Right renal cortex interstitium (tissue), 3 donors: ENCODE measurements at places on chromosomes 11 and 22.

GRCh38 chr22:36893262-36893661, 20.2 kb upstream of the CSF2RB start:
- DNase-seq, result no peak

DNA sequence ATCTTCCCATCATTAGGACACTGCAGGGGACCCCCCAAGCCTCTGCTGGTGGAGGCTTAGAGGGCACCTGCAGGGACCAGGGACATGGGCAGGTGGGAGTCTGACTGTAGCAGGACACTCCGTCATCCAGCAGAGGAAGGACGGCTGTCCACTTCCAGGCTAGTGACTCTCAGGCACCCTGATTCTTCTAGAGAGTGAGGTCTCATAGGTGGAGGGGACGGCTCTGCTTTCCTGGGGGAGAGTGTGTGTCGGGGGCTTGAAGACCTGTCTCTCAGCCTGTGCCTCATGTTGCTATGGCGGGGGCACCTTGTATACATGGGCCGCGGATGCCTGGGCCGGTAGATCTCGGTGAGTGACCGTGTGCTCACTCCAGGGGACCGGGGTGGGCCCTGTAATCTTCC, 1116.6 kb downstream of the BRD1 start:
- no peak for DNase-seq

GRCh38 chr11:105857728-105858127, 164.3 kb downstream of the MSANTD4 start:
- DNase-seq, result no peak

DNA sequence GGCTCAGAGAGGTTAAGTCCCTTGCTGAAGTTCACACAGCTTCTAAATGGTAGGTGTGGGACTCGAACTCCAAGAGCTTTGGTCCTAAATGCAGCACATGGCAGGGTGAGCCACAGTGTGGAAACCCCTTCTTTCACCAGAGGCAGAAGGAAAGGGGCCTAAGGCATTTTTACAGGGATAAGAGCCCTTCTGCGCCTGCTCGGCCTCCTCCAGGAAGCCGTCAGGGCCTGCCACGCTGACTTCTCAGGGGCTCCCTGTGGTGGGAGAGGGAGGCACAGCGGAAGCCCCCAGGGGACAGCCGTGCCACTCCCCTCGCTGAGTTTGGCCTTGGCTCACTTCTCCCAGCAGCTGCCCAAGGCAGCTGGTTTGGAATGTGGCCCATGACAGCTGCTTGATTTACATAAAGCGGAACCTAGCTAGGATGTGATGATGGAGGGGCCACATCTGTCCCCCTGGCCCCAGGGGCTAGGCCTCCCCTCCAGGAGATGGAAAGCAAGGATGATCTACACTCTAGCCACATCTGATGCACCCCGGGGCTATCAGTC, 35.4 kb downstream of the CD82 start:
- DNase-seq, result no peak

DNA sequence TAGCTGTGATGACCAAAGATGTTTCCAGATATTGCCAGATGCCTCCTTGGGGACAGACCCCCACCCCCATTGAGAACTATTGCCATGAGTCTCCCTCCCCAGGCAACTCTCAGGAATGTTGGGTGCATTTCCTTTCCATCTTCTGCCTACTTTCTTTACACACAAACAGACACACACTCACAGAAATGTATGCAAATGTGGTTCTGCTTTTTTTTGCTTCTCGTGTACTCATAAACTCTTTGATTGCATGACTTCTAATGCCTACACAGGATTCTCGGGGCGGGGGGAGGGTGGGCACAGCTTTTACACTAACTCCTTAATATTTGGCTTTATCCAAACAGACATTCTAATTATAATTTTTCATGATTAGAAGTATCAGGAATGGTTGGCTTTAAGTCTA, 53.3 kb upstream of the SUSD2 start:
- DNase-seq, result no peak

DNA sequence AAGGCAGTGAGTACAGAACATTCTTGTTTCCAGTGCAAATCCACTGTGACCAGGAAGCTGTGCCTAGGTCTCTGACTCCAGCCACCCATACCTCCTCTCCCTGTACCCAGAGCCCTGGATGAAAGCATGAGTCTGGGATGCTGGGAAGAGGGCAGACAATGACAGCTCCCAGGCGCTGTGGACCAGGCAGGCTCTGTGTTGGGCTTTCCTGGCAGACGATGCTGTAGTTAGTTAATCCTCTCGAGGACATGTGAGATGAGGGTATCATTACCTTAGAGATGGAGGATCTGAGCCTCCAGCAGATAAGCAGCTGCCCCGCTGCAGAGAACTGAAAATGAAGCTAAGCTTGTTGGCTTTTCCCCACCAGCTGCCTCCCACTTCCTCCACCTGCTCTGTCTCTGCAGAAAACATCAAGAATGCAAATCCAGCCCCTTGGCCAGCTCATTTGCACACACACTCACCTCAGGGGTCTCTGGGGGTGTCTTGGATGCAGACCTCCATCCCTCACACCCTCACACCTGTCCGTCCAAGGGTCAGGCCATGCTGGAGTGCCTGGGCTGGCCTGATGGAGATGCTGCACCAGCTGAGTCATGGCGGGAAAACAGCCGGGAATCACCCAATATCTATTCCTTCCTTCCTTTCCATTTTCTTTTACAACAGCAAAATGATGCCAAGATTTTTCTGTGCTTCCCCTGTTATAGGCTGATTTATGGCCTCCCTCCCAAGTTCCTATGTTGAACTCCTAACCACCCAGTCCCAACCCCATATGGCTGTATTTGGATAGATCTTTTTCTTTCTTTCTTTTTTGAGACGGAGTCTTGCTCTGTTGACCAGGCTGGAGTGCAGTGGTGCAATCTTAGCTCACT, 94.9 kb upstream of the SEPTIN5 start:
- DNase-seq, result no peak

GRCh38 chr11:112355726-112356125, 95.1 kb upstream of the PLET1 start:
- DNase-seq, result no peak

- DNase-seq, result no peak
These were observed 116.5 kb downstream of the TMEM135 start for GRCh38 chr11:87154246-87154645.

DNA sequence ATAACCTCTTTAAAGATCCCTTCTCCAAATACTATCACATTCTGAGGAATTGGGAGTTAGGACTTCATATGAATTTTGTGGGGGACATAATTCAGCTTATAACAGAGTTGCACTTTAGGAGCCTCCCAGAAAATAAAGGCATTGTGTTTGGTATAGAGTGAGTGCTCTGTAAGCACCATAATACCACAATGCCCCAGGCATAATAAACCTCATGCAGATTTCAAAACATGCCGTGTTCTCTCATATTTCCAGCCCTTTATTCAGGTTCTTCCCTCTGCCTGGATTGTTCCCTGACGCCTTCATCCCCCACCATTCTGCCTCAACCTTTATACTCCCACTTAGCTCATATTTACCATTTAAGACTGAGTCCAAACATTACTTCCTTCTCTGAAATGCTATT, 398.8 kb upstream of the FAT3 start:
- DNase-seq, result no peak

- DNase-seq, result no peak
These were observed 147.9 kb downstream of the C11orf91 start for GRCh38 chr11:33552756-33553155.

- DNase-seq, result no peak
These were observed 14.6 kb downstream of the SIAE start for GRCh38 chr11:124658986-124659385.

- DNase-seq, result no peak
These were observed 42.7 kb downstream of the CELF1 start for GRCh38 chr11:47510209-47510608.

GRCh38 chr11:131186629-131187101, 183.8 kb upstream of the NTM start:
- DNase-seq, result no peak

DNA sequence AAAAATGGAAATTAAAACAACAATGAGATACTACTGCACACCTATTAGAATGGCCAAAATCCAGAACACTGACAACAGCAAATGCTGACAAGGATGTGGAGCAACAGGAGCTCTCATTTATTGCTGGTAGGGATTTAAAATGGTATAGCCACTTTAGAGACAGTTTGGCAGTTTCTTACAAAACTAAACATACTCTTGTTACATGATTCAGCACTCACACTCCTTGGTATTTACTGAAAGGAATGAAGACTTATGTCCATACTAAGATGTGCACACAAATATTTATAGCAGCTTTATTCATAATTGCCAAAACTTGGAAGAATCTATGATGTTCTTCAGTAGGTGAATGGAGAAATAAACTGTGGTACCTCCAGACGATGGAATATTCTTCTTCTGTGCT, 40.8 kb downstream of the PGM2L1 start:
- DNase-seq, result no peak

DNA sequence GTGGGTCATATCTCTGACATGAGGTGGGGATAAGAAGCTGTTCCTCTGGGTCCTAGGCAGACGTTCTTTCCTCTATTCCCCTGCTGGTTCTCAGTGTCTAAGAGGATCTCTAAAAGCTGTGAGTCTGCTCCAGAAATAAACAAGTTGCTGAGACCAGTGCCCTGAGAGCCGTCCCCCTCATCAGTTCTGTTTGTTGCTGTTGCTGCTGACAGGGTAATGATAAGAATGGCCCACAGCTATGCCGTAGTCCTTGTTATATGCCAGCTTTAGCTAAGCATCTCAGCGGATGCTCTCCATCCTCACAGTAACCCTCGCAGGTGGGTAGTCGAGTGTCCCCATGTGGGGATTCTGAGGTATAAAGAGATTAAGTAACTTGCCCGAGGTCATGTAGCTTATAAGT, 23.5 kb upstream of the ST14 start:
- no peak for DNase-seq

GRCh38 chr11:75096456-75097172, at the start of gene OR2AT4:
Gene OR2AT4 (minus strand): TSS chr11:75096876.
- no peak for DNase-seq

GRCh38 chr11:81840380-81840779, 893.3 kb downstream of the FAM181B start:
- no peak for DNase-seq

- no peak for DNase-seq
These were observed 70.2 kb upstream of the CEP126 start for GRCh38 chr11:101844608-101845007.
